Dorsolateral prefrontal cortex (tissue), 122 donors: ENCODE measurements at places on chromosomes 3 and 15.

- DNase-seq = no peak
Measured at GRCh38 chr15:27639595-27639994, 459.5 kb downstream of the OCA2 start.

GRCh38 chr15:79623488-79623887, 191.4 kb downstream of the MINAR1 start:
- DNase-seq = no peak

GRCh38 chr15:64954395-64954794, 35.3 kb downstream of the SPG21 start:
- DNase-seq = no peak

DNA sequence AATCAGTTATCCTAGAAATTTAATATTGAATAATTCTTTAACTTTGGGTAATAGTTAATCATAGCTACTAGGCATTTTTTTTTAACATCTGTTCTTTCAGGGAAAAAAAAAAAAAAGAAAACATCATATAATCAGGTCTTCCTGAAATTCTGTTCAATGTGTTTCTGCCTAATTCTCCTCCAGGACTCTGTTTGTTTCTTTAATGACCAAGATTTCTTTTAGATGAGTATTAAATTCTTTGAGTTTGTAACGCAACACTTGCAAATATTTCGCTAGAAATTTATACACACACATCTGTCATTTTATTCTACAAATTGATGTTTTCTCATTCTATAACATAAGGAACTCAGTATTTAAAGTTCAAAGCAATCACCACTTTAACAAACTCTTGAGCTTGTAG, 56.7 kb downstream of the ALCAM start:
- DNase-seq = no peak

DNA sequence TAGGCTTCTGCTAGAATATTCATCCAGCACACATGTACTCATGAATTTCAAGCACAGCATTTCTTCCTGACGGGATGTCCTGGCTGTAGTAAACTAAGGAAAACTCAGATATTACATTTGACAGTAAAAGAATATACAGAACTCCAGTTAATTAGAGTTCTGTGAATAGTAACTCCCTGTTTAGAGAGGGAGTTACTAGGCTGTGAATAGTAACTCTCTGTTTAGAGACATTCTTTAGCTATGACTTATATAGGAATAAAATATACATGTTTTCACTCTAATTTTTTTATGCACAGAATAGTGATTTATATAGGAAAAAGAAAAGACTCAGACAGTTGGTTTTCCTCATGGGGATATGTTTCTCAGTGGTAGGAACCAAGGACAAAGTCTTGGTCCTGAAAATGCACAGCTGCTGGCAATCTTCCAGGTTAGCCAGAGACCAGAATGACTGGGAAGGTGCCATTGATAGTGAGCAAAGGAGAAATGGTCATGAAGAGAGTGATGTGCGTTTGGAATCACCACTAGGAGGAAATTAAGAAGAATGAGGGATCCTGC, 480.7 kb upstream of the THBS1 start:
- no peak for DNase-seq

DNA sequence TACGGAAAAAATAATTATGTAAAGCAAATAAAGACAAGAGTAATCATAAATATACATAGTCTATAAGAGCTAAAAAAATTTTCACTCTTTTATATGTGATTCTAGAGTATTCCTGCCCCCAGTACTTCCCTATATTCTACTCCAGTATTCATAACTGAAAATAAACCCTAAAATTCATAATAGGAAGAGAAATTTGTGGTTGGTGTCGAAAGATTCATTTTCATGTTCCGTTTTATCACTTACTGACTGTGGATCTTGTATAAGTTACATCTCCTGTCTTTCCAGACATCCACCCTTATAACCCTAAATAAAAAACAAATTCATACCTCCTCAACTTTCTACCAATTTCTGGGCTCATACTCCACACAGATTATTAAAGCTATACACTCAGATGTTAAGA, 16.0 kb upstream of the MBNL1 start:
- DNase-seq = no peak

DNA sequence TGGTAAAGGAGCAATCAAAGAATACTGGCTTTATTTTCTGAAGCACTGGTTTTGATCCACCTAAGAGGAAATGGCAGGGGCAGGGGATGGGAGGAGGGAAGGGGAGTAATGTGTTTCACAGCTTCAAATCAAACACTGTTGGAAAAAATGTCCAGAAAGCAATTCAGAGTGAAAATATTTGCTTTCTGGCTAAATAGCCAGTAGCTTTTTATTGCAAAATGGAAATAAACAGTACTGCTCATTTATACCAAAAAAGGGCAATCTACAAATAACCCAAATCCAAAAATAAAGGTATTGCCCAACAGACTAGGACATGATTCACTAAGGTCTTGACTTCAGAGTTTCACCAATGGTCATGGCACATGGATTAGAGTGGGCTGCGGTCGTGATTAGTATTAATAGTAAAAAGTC, 279.3 kb upstream of the THBS1 start:
- DNase-seq = no peak

DNA sequence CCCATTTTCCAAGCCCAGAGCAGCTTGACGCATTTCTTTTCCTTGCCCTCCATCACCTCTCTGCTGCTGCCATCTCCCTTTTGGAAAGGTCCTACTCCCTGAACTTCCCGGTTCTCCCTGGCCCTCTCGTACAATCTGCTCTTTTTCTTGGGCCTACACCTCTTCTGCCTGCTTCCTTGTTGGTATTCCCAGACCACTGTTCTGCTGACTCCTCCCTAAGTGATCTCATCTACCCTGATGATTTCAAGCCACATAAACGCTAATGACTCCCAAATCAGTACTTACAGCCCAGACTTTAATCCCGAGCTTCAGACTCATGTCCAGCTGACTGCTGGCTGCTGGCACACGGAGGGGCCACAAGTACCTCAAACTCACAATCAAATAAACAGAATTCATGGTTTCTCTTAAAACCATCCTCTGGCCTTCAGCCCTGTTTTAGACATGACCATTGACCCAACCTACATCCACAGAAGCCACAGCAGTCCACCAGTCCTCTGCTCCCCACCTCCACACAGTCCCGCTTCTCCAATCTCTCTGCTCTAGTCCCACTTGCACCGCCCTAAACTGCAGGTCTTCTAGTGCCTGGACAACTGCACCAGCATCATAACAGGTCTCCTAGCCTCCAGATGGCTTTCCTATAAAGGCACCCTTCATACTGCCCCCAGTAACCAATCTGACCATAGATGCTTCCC, 57.6 kb downstream of the AAGAB start:
- no peak for DNase-seq

DNA sequence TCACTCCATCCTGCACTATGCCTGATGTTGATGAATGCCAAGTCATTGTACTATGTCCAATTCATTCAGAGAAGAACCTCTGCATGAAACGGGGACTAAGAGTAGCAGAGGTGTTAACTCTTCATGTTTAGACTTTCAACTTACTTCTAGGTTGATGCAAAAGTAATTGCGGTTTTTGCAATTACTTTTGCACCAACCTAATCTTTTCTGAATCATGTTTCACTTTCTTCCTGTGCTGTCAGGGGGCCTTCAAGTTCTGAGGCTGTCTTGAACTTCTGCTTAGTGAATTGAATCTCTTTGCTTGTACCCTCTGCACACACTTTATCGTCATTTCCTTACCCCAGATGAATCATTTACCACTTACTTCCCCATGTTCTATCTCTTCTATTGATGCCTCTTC, 636.2 kb downstream of the NAALADL2 start:
- no peak for DNase-seq

DNA sequence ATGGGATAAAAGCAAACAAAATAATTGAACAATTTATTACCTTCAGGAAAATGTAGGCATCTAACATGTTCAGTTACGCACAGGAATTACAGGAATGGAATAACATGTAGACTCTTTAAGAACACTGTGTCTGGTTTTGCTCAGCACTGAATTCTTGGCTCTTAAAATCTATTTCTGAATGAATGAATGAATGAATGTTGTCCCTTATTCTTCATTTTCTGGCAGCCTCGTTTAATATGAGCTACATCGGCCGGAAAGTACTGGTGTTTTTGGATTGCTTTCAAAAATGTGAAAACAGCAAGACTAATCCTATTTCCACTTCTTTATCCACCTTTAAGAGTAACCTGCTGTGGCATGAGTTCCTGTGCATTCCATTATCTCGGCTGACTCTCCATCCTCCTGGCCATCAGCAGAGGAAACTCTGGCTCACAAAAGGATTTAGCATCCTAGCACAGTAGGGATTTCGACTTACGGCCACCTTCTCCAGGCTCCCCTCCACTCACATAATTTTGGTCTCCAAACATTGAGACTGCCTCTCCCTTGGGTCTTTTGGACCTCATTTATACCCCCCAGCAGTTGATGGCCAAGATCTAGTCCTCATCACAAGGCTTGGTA, 145.3 kb downstream of the FOXP1 start:
- no peak for DNase-seq

DNA sequence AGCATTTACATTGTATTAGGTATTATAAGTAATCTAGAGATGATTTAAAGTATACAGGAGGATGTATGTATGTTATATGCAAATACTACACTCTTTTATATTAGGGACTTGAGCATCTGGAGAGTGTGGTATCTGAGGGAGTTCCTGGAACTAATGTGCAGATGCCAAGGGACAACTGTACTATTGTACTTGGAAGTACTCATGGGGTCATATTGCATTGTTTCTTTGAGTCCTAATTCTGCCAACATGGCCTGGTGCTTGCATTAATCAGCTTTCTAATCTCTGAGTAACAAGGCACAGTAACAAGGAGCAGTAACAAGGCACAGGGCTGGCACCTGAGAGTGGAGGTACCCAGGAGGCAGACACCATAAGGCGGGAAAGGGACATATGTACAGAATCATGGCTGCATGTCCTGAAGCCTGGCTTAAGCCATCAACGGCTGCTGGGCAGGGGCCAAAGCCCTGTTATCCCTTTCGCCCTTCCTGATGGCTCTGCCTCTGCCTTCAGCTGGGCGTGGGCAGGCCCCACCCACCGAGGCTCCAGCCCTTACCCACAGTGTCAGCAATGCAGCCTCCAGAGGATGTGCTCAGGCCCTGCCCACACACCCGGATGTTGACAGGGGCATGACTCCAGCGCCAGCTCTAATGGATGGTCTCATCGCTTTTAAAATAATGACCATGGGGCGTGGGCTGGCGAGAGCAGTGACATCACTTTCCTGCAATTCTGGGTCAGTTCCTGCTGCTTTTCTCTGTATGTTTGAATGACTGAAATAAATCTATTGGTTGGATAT, 22.9 kb downstream of the CEMIP start:
- no peak for DNase-seq

DNA sequence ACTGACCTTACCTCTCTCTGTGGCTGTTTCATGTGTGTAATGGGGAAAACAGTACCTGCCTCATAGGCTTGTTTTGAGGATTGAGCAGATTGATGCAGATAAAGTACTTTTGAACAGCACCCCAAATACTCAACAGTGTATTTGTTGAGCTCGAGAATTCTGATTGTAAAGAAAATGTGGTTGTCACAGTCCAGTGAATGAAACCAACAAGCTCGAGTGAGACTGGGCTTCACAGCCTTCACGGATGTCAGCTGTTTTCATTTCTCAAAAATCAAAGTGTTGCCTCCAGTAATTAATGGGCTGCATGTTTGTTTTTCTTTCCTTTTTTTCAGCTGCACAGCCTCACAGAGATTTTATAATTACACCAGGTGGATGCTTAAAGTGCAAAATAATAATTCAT, 43.7 kb downstream of the PARP15 start:
- no peak for DNase-seq

DNA sequence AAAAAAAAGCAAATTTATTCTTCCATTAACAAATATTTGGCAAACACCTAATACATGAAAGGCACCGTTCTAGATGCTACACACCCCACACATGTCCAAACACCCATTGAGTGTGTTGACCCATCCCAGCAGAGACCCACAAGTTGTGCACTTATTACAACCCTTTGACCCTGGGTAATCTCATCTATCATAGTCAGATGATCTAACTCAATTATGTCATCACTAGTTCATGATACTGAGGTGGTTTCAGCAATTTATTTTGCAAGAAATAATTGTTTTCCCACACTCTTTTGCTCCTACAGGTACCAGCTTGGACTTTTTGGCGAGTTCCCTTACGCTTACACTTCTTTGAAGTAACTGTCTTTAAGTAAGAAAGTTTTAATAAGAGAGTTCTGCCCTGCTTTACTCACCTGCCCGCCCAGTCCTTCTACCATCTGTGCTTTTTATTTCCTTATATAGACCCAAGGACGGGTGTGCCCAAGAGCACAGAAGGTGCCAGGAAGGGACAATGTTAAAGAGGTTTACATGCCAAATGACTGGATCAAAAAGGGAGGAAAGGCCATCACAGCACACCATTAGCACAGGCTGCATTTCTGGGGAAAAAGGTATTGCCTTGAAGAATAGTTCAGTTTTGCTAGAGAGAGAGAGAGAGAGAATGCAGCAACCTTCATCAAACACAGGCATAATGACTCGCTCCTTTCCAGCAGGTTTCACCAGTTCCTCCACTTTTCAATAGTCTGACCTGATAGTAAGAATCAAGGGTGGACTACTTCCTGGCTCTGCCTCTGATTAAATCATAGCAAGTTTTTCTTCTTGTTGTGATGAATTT, 54.5 kb upstream of the ATP11B start:
- DNase-seq = no peak

GRCh38 chr3:16844791-16845190, 40.0 kb upstream of the PLCL2 start:
- DNase-seq = no peak

- DNase-seq = no peak
Measured at GRCh38 chr15:65561934-65562333, 31.7 kb downstream of the HACD3 start.

DNA sequence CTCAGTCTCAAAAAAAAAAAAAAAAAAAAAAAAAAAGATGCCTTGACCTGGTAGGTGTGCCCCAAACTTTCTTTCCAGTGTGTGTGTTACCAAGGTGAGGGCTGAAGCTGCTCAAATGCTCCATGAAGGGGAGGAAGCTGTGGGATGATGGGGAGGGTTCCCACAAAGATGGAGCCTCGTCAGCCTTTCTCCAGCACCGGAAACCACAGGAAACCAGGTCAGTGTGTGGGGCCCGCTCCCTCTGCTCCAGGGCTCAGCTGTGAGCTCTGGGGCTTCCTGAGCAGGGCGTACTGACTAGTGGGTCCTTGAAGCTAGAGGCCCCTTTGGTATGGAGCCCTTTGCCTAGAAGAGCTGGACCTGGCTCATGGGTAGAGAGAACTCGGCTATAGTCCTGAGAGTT, 681 bp upstream of the IL17RE start:
- DNase-seq = no peak

GRCh38 chr3:7546253-7546652, 685.3 kb downstream of the GRM7 start:
- DNase-seq = no peak

DNA sequence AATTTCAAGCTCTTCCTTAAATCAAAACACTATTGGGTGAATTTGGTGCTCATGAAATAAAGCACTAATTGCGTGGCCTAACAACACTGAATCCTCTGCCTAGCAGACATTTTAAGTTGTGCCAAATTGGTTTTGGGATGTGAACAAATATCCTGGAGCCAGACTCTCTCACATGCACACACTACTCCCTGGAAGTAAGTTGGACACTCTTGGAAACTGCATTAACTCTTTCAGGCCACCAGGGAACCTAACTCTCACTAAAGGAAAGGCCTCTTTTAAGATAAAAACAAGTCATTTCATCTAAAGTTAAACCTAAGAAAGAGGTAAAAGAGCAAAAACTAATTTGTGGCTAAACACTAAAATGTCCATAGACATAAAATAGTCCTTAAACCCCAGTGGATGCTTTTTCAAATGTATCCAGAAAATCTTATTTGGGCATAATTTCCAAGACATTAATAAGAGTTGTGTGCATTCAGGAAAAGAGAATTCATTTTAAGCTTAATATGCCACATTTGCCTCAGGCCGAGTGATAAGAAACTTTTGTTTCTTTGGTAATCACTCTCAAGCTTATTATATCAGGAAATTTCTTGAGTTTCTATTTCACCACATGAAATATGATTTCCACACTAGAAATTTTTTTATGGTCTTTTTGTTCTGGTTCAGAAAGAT, 61.8 kb downstream of the ZBTB20 start:
- DNase-seq = no peak
